Tibial nerve (tissue), 4 donors: ENCODE measurements at places on chromosomes 6 and 20. TPM values are rescaled to one million over a fixed set of nuclear protein-coding genes. Genes with fewer than 3 reads are reported as not detected.

GRCh38 chr20:19508449-19508848 lies 249.6 kb upstream of the RIN2 start:
- no peaks in the 10 kb centered on the region for H3K27me3 ChIP-seq
- no peaks in the 10 kb centered on the region for H3K36me3 ChIP-seq
- H3K27ac ChIP-seq, result no peak overlapping the region
- no peaks in the 10 kb centered on the region for H3K4me1 ChIP-seq

DNA sequence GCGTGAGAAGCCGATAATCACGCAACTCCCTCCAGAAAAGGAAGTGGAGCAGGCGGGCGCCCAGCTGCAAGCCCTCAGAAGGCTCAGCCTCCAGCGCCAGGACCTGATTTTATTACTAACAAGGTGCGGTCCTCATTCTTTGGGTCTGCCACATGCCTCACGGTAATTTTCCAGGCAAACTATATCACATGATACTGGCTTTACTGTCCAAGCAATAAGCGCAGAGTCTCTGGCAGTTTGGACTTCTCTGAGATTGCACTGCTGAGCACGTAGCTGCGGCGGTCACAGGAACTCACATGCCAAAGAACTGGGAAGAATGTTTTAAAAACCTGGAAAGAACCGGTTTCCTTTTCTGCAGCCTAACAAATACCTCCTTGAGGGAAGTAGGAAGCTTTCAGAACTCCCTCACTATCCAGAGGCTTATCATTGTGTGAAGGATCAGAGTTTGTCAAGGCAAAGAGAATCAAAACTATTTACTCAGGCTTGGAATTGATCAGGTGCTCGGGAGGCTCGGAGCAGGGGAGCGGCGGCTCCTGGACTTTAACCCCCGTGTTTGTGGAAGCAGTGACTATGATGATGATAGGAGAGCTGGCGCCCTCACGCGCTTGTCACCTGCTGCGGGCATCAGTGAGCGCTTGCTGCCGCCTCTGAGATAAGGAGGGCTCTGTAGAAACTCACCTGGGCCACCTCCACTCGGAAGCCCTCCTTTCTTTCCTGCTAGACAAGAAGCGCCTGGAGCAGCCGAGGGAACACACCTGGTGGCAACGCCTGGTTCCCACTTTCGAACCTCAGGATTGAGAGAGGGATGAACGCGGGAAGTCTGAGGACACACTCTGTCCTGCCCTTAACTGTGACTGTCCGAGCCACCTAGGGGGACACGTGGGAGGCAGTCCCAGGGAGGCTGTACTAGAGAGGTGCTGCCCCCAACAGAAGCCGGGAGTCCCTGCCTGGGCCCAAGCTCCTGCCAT lies 27.2 kb upstream of the SYNJ2 start:
- no peak overlapping the region for H3K27ac ChIP-seq
- H3K4me3 ChIP-seq, result peak overlapping the region; percentile 33

- H3K27me3 ChIP-seq, result no peaks in the 10 kb centered on the region
- no peak overlapping the region for H3K27ac ChIP-seq
- H3K4me1 ChIP-seq, result no peaks in the 10 kb centered on the region
These were observed 71.6 kb upstream of the ADGRF4 start for GRCh38 chr6:47626782-47627181.

DNA sequence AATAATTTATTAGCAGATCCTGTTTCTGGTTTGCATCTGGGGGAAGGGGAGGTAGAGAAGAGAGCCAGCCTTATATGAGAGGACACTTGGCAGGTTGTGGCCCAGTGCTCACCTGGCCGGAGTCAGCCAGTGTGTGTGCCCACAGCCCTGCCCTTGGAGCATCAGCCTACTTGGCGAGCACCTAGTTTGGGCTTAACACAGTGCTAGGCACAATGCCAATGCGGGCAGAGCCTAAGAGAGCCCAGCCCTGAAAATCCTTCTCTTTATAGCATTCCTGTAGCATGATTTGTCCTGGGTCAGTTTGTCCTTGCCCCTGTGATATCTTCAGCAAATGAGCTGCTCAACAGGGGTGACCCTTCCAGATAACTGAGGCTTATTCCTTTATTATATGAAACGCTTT lies 73.0 kb downstream of the SLX4IP start:
- no peak for DNase-seq
- no peaks in the 10 kb centered on the region for H3K27me3 ChIP-seq
- peaks cover 4% of the 10 kb centered on the region for H3K4me1 ChIP-seq

GRCh38 chr20:32518593-32519380 lies 66.3 kb downstream of the NOL4L start:
- no peaks in the 10 kb centered on the region for H3K36me3 ChIP-seq
- no peak overlapping the region for H3K27ac ChIP-seq
- H3K4me1 ChIP-seq, result peaks cover 25% of the 10 kb centered on the region
- no peaks in the 10 kb centered on the region for H3K27me3 ChIP-seq
- DNase-seq, result no peak
- H3K4me3 ChIP-seq, result no peak overlapping the region

GRCh38 chr6:12381587-12381986 lies 91.4 kb downstream of the EDN1 start:
- H3K4me3 ChIP-seq, result no peak overlapping the region
- H3K4me1 ChIP-seq, result no peaks in the 10 kb centered on the region
- H3K36me3 ChIP-seq, result no peaks in the 10 kb centered on the region
- no peaks in the 10 kb centered on the region for H3K27me3 ChIP-seq
- H3K27ac ChIP-seq, result no peak overlapping the region

DNA sequence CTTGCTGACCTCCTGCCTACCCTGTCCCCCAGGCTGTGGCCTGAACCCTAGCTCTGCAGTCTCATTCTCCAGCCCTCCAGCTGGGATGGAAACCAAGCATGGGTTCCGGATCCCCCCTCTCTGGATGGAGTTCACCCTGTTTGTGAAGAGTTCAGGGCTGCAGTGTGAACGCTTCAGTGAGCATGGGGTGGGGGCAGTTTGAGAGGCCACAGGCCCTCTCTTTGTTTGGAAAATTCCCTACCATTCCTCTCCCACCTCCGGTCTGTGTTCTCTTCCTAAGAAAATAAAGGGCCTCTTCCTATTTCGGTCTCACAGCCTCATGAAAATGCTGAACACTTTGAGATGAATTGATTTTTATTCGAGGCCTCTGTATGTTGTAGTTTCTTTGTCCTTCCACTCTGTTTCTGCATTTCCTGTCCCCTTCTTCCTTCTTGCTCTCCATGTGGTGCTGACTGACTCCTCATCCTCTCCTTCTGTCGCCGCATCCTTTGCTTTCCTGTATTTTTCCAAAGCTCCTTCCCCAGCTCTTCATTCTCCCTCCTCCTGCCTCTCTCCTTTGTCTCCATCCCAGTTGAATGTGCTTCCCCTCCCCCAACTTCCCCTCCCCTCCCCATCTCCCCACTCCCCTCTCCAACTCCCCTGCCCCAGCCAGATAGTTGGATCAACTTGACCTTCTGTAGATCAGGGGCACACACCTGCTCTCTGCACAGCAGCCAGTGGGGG lies 2.4 kb upstream of the KCNK5 start:
- H3K4me1 ChIP-seq, result peaks cover 4% of the 10 kb centered on the region
- H3K4me3 ChIP-seq, result no peak overlapping the region
- H3K27me3 ChIP-seq, result no peaks in the 10 kb centered on the region
- peak overlapping the region; percentile 34 for H3K27ac ChIP-seq

GRCh38 chr6:36766399-36766945 lies 68.8 kb downstream of the RAB44 start:
- no peak overlapping the region for H3K4me3 ChIP-seq
- H3K4me1 ChIP-seq, result peaks cover 30% of the 10 kb centered on the region
- no peak for DNase-seq
- no peaks in the 10 kb centered on the region for H3K36me3 ChIP-seq
- H3K27ac ChIP-seq, result no peak overlapping the region

DNA sequence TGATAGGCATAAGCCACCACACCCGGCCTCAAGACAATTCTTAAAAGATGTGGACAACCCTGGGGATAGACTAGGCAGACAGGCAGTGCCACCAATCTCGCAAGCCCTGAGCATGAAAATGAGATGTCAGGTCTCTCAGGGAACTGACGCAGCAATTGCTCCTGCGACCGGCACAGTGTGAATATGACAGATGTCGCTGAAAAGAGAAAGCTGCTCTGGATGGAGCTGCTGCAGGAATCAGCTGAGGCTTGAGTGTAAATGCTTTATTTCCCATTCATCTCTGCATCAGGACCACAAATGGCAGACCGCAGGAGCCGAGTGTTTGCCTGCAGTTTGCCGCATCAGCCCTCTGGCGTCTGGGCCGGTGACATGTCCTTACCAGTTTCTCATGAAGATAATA lies 68.4 kb downstream of the TFAP2C start:
- no peaks in the 10 kb centered on the region for H3K27me3 ChIP-seq
- no peak overlapping the region for H3K27ac ChIP-seq
- H3K4me3 ChIP-seq, result no peak overlapping the region
- no peaks in the 10 kb centered on the region for H3K4me1 ChIP-seq
- DNase-seq, result no peak

GRCh38 chr6:111563581-111563980 lies 42.1 kb downstream of the TRAF3IP2 start:
- peaks cover 15% of the 10 kb centered on the region for H3K4me1 ChIP-seq
- H3K4me3 ChIP-seq, result no peak overlapping the region
- H3K27me3 ChIP-seq, result no peaks in the 10 kb centered on the region
- peaks cover 21% of the 10 kb centered on the region for H3K36me3 ChIP-seq
- H3K27ac ChIP-seq, result no peak overlapping the region

DNA sequence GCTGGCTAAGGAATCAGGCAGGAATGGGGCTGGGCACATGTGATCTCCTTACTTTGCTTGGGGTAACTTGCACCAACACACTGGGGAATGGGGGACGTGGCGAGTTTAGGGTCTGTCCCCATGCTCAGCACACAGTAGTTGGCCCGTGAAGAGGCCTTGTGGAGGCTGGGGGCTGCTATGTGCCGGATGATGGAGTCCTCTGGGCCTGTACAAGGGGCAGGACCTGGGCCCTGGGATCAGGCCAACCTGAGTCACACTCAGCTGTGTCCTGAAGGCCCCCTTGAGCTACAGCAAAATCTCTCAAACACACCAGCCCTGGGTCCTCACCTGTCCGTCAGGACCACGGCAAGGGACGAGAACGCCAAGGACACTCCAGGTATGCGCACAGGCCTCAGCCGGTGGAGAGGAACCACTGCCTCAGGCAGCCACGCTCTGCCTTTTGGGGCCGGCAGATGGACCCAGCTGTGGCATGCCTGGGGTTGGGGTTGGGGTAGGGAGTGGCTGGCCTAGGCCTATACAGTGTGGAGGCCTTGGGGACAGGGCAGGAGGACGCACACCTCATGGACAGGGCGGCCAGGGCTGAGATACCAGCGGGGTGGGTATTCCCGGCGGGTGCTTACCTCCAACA lies 11.1 kb downstream of the UCKL1 start:
- H3K27me3 ChIP-seq, result no peaks in the 10 kb centered on the region
- no peak for DNase-seq
- peaks cover 27% of the 10 kb centered on the region for H3K4me1 ChIP-seq

- no peak for DNase-seq
- H3K27me3 ChIP-seq, result no peaks in the 10 kb centered on the region
- H3K27ac ChIP-seq, result no peak overlapping the region
- H3K4me1 ChIP-seq, result peaks cover 30% of the 10 kb centered on the region
- H3K36me3 ChIP-seq, result no peaks in the 10 kb centered on the region
These were observed 43.0 kb downstream of the CBFA2T2 start for GRCh38 chr20:33532753-33533459.

DNA sequence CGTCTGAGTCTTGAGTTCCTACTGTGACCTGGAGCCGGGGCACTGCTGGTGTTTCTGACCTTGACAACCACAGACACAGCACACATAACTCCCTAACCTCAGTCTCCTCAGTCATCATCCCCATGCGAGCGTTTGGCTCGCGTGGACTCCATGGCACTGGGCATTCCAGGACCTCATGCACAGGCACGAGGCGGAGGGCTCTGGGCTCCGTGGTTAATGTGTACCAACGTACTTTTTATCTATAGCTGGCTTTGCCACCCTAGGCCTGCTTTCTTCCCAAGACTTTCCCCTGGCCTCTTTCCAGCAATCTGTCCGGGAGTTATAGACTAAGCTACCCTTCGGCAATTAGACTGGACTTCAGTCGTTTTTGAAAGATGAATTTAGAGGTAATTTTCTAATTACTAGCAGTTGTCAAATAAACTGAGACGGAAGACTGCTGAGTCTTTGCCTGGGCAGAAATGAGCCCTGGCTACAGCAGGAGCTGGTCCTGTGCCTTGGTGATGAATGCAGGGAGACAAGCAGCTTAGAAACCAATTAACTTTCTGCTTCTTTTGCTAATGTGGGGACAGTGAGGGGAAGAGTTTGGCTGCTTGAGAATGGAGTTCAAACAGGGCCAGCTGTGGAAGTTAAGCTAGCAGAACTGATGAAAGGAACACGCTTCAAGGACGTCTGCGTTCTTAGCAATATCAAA lies 16.1 kb upstream of the CTCFL start:
- no peak for DNase-seq
- H3K4me1 ChIP-seq, result no peaks in the 10 kb centered on the region
- H3K36me3 ChIP-seq, result no peaks in the 10 kb centered on the region
- no peak overlapping the region for H3K27ac ChIP-seq
- peaks cover 5% of the 10 kb centered on the region for H3K27me3 ChIP-seq
- no peak overlapping the region for H3K4me3 ChIP-seq

The CRISP2 gene
- total RNA-seq, result not detected

The PAK5 gene
- 0.22 TPM for total RNA-seq

The ECT2L gene
- total RNA-seq, result 0.21 TPM

The ZC2HC1B gene
- not detected for total RNA-seq

The SGK2 gene
- 1.2 TPM for total RNA-seq

The ZNF184 gene
- total RNA-seq, result 10.5 TPM

The OVOL2 gene
- total RNA-seq, result not detected

The NFATC2 gene
- total RNA-seq, result 6.0 TPM

The IGF2R gene
- 60.1 TPM for total RNA-seq

The AIF1 gene
- 66.3 TPM for total RNA-seq
